ENCODE measurements at places on chromosomes 4 and X. TPM values are rescaled to one million over a fixed set of nuclear protein-coding genes. Genes with fewer than 3 reads are reported as not detected.
A peak's percentile ranks its signal among the peaks of the same experiment; 100 is the strongest.

The CRLF2 gene
- total RNA-seq = 2.1 TPM

GRCh38 chr4:98260047-98260578 is 1.1 kb upstream of the RAP1GDS1 start:
- H3K4me3 ChIP-seq = peak overlapping the region; percentile 92
- H3K27me3 ChIP-seq = no peaks in the 10 kb centered on the region
- DNase-seq = no peak
- peaks cover 29% of the 10 kb centered on the region for H3K4me1 ChIP-seq
- H3K36me3 ChIP-seq = no peaks in the 10 kb centered on the region

GRCh38 chrX:47283015-47283771 is 50.4 kb downstream of the USP11 start:
- no peak overlapping the region for H3K4me3 ChIP-seq
- H3K27me3 ChIP-seq = no peaks in the 10 kb centered on the region
- no peaks in the 10 kb centered on the region for H3K36me3 ChIP-seq
- H3K27ac ChIP-seq = no peak overlapping the region
- no peaks in the 10 kb centered on the region for H3K4me1 ChIP-seq

DNA sequence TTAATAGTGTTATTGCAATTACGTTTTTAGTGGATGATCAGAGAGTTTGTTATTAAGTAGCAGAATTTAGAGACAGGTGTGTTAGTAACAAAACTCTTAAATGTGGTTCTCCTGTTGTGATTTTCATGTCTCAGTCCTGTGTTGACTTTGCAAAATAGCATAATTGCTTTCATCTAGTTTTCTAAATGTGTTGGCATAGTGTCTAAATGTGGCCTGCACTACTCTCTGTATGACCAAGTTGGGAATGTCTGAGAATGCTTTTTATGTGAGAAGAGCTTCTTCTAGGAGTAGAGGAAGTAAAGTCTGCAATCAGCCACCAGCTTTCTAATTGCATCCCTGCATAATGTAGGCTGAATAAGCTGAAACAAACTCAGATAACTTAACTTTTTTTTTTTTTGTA is 158.6 kb upstream of the FAT1 start:
- H3K4me3 ChIP-seq = no peak overlapping the region
- no peak overlapping the region for H3K27ac ChIP-seq
- H3K4me1 ChIP-seq = no peaks in the 10 kb centered on the region
- no peaks in the 10 kb centered on the region for H3K36me3 ChIP-seq
- H3K27me3 ChIP-seq = no peaks in the 10 kb centered on the region

- no peak for DNase-seq
- no peaks in the 10 kb centered on the region for H3K27me3 ChIP-seq
- peak overlapping the region; percentile 83 for H3K27ac ChIP-seq
- H3K36me3 ChIP-seq = no peaks in the 10 kb centered on the region
Measured at GRCh38 chrX:120251471-120252011, 929 bp downstream of the ZBTB33 start.

DNA sequence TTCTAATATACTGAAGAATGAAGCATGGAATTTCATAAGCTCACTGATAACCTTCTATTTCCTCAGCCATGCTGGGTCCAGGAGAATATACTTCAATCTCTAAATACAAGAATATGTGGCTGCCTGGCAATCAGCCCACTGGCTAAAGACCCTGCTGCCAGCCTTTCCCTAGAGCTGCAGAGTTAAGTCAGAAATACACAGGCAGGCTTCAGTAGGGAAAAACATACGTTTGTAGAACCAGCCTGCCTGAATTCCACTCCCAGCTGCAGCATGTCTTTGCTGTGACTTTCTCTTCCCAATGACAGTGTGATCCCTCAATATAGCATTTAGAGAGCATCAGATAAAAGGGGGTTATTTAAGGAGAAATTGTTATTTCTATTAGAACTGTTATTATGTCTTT is 289.1 kb downstream of the PCDH19 start:
- no peak for DNase-seq
- H3K27ac ChIP-seq = no peak overlapping the region
- H3K4me1 ChIP-seq = no peaks in the 10 kb centered on the region
- no peak overlapping the region for H3K4me3 ChIP-seq

- no peak for DNase-seq
- H3K27ac ChIP-seq = no peak overlapping the region
Measured at GRCh38 chr4:82733636-82734035, 65.0 kb downstream of the SCD5 start.

DNA sequence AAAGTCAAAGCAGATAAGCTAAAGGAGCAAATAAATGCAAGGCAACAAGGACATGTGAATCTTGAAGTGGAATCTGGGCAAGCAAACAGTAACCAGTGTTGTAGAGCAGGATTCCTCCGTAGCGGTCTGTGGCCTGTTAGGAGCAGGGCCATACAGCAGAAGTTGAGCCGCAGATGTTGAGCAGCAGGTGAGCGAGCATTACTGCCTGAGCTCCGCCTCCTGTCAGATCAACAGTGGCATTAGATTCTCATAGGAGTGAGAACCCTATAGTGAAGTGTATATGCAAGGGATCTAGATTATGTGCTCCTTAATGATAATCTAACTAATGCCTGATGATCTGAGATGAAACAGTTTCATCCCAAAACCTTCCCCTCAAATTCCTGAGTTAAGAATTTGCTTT is 550.7 kb downstream of the ADGRL3 start:
- no peaks in the 10 kb centered on the region for H3K4me1 ChIP-seq
- no peak for DNase-seq
- H3K36me3 ChIP-seq = no peaks in the 10 kb centered on the region
- H3K4me3 ChIP-seq = no peak overlapping the region
